ENCODE measurements at places on chromosomes 13 and 19.

DNA sequence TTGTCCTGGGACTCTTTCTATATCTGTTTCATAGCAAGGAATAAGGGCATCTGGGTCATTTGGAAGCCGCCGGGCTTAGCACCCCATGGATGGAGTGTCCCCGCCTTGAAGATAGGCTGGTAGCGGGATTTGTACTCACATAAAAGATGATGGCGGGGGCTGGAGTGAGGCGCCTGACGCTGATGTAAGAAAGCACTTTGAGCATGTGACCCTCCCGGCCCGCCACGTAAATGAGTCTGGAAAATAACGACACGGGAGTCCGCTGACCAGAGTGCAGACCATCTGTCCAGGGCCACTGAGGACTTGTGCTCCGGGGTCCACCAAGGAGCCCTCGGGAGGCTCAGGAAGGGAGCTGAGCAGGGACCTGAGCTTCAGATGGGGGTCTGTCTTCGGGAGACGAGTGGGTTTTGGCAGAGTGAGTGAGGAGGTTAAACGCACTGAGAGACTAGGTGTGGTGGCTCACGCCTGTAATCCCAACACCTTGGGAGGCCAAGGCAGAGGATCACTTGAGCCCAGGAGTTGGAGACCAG is 25.8 kb downstream of the SLC7A9 start:
- no peak for DNase-seq

GRCh38 chr13:68888832-68889231 is 1218.8 kb upstream of the ATXN8OS start:
- no peak for DNase-seq

DNA sequence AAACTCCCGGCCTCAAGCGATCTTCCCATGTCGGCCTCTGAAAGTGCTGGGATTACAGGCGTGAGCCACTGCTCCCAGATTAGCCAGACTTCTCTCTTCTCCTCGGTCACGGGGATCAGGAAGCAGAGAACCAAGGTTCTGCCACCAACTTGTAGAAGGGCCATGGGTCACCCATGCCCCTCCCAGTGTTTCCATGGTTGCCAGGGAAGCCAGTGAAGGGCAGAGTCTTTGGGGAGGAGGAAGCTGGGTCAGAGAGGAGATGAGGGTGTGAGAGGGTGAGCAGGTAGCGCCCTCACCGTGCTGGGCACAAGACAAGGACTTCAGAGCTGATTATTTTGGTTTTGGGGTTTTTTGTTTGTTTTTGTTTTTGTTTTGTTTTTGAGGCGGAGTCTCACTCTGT is 77.1 kb downstream of the GNG7 start:
- DNase-seq: no peak

- no peak for DNase-seq
Observed at GRCh38 chr19:39247701-39248664, 673 bp downstream of the IFNL4 start.

- DNase-seq: no peak
Observed at GRCh38 chr13:110391273-110391672, 84.2 kb downstream of the COL4A2 start.

GRCh38 chr13:33111414-33112110 is 95.3 kb downstream of the KL start:
- DNase-seq: no peak

GRCh38 chr19:825897-826644 is 1.6 kb upstream of the AZU1 start:
- no peak for DNase-seq

- no peak for DNase-seq
Observed at GRCh38 chr19:5132206-5132560, 163.3 kb downstream of the KDM4B start.

GRCh38 chr19:925087-925525 is 729 bp upstream of the ARID3A start:
- DNase-seq: no peak

- DNase-seq: no peak
Observed at GRCh38 chr19:13302526-13303270, 152.5 kb downstream of the IER2 start.

DNA sequence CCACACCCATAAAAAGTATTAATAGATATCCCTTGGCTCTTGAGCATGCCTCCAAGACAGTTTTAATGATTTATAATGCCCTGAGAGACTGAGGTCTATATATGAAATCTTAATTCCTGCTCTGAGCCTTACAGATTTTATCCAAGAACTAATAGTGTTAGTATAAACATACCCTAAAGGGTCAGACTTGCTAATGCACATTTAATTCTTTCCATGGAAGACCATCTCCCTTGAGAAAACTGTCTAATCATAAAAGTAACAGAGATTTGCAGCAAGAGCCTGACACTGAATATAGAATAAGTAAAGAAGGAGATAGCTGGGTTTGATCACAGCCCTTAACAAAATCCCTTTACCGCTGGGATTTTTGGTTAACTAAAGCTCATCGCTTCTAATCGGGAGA is 650.8 kb upstream of the KLF12 start:
- no peak for DNase-seq

GRCh38 chr13:58032676-58033460 is 401.3 kb downstream of the PCDH17 start:
- no peak for DNase-seq

- DNase-seq: no peak
Observed at GRCh38 chr13:42373048-42373812, 101.3 kb downstream of the AKAP11 start.

GRCh38 chr19:12940897-12941296 is 2.5 kb downstream of the CALR start:
- DNase-seq: no peak

DNA sequence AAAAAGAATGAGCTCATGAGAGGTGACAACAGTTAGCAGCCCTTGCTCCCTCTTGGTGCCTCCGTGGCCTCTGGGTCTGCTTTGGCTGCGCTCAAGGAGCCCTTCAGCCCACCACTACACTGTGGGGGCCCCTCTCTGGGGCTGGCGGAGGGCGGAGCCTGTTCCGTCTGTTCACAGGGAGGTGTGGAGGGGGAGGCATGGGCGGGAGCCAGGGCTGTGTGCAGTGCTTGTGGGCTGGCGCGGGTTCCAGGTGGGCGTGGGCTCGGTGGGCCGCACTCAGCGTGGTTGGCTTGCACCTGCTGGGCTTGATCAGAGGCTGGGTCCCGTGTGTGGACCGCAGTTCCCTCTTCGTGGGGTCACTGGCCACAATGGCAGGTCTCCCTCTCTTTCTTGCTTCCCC is 953.4 kb upstream of the PRR20A start:
- DNase-seq: no peak

DNA sequence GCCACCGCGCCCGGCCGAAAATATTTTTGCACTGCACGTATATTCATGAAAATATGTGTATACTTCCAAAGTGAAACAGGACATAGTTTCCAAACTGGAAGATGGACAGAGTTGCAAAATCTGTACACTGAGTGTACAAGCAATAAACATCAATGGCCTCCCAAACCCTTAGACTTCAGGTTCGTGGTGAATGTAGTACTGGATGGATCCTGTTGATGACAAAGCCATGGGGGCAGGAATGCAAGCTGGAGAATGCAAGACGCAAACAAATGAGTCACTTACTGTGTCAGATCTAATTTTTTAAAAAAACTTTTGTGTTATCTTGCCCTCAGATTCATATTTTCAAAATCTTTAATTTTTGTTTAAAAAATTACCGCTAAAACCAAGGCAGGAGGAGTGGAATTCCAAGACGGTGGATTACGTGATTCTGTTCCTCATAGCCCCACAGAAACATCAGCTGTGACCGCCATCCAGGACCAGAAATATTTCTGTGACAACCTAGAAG is 12.7 kb upstream of the LILRA2 start:
- no peak for DNase-seq

DNA sequence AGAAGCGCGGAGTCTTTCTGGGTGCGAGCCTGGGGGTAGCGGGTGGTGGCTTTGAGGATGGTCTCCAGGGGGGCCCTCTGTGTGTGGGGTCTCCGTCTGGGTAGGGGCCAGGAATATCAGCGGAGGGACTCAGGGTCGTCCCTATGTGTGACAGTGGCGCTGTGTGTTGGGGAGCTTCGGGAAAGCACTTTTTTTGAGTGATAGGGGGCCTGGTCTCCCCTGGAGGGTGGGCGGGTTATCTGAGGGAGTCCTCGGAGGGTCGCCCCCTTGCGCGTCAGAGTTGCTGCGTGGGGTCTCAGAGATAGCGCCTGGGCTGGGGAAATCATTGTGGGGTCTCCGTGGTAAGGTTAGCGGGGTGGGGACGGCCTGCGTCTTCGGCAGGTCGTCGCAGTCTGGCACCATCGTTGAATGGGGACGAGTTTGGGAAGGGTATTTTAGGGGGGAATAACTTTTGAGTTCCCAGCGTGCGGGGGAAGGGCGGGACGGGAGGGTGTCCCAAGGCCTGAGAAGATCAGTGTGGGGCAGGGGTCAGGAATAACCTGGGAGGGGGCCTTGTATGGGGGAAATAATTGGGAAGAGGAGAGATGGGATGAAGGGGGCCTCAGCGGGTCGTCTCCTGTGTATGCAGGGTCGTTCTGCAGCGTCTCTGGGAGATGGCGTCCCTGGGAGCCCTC is 857 bp downstream of the IER2 start:
- DNase-seq: peak; percentile 27

GRCh38 chr19:45677351-45678230 is 9.6 kb downstream of the GIPR start:
- DNase-seq: peak; percentile 82

- no peak for DNase-seq
Observed at GRCh38 chr13:103101500-103101899, 35.3 kb upstream of the SLC10A2 start.

DNA sequence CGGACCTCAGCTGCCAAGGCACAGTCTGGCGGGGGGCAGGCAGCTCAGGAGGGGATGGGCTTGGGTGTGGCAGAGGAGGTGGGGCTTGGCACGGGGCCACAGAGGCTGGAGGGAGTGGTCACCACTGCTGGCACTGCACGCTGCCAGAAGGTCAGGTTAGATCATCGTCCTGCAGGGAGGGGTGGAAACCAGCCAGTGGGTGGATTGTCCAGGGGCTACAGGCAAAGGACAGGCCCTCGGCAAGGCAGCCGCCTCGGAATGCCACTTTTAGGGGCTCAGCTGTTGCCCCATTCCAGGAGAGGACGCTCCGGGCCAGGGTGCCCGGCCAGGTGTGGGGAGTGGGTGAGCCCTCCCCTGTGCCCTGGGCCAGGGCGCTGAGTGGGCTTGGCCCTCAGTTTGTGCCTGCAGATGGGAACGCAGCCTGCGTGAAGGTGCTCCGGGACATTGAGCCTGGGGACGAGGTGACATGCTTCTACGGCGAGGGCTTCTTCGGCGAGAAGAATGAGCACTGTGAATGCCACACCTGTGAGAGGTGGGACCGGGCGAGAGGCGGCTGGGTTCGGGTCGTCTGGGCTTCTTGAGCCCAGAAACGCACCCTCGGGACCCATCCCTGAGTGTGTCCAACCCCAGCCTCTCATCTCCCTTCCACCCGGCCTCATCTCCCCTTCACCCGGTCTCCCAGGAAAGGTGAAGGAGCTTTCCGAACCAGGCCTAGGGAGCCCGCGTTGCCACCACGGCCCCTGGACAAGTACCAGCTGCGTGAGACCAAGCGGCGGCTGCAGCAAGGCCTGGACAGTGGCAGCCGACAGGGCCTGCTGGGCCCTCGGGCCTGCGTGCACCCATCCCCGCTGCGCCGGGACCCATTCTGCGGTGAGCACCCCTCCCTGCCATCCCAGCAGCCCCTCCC is 6.4 kb downstream of the KMT5C start:
- DNase-seq: no peak

- DNase-seq: no peak
Observed at GRCh38 chr19:40580619-40581018, 3.9 kb downstream of the SHKBP1 start.

- peak; percentile 66 for DNase-seq
Observed at GRCh38 chr19:1862424-1863327, 703 bp downstream of the KLF16 start.

DNA sequence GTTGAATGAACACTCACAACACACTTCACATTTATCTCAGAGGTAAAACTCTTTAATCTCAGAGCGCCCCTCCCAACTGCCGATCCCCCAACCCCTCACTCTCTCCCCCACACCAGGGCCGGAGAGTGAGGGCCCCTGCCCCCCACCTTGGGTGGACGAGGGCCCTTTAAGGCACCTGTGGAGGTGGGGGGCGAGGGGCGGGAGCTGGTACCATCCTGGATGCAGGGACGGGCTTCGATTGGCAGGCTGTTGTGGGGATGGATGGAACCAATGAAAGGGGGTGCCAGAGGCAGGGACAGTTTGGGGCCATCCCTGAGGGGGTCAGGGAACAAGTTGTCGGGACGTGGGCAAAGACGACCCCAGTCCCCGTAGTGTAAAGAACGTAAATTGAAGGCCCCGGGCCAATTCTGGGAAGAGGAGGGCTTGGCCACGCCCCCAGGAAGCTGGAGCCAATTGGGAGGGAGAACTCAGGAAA is 1.7 kb upstream of the PNKP start:
- DNase-seq: no peak

GRCh38 chr19:30074741-30075715 is 133.0 kb downstream of the URI1 start:
- no peak for DNase-seq

DNA sequence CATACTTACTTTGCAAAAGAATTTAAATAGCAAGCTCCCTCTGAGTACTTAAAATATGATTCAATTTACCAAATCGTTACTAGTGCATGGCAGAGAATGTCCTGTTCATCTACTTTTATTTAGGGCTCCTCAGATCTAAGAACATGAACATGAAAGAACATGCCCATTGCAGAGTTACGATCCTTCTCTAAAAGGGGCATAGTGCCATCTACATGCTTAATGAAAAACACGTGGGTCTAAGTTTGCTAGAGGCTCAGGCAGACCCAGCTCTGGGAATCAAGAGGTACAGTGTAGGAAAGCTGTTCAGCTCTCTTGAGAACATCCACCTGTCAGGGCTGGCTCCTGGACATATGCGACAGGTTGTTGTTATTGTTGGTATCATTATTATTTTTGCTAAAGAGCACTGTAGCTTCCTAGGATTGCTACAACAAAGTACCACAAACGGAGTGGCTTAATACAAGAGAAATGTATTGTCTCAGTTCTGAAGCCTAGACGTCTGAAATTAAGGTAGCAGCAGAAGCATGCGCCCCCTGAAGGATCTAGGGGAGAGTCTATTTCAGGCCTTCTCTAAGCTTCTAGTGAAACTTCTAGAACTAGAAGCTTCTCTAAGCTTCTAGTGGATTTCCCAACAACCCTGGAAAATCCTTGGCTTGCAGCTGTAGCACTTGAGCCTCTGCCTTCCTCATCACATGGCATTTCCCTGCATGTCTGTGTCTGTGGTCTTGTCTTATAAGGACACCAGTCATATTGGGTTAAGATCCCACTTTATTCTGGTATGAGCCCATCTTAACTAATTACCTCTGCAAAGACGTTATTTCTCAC is 133.9 kb downstream of the DCT start:
- DNase-seq: no peak

DNA sequence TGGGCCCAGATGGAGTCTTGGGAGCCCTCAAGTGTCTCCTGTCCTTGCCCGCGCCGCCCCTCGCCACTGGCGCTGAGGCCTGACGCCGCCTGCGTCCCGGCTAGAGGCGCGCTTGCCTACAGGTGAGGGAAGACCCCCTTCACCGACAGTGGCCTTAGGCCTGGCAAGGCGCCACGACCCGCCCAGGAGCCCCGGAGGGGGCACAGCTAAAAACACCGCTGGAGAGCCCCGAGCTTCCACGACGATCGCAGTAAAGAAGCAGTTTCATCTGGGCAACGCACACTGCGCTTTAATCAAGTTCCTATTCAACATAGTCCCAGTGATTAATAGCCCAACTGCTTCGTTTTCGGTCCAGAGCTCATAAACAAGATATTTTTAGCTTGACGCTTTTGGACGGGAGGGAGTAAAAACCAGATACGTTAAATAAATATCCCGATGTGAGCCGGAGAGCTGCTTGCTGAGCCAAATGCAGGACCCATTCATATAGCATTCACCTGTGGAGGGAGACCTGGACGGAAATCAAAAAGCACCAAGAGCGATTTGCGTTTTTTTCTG is 1.5 kb upstream of the CEBPA start:
- DNase-seq: no peak
